ENCODE measurements at places on chromosomes 3 and 15. TPM values are rescaled to one million over a fixed set of nuclear protein-coding genes. Genes with fewer than 3 reads are reported as not detected.
A peak's percentile ranks its signal among the peaks of the same experiment; 100 is the strongest.

- DNase-seq: peak; percentile 48
Measured at GRCh38 chr3:122937745-122938144, 89.8 kb downstream of the SEMA5B start.

DNA sequence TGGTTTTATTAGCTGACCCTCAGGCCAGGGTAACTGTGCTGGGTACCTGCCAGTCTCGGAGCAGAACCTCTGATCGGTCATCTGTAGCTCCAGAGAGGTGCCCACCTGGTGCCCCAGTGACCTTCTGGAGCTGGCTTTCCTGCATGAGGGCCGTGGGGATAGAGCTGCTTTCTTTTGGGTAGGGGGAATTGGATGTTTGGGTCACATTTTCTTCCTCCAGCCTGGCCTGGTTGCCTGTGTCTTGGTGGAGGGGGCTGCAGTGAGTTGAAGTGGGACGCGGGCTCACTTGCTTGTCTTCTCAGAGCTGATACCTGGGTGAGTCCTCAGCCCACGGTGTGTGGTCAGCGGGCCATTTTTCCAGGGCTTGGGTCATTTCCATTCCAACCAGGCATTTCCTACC is 2.6 kb downstream of the ZNF710 start:
- DNase-seq: no peak

DNA sequence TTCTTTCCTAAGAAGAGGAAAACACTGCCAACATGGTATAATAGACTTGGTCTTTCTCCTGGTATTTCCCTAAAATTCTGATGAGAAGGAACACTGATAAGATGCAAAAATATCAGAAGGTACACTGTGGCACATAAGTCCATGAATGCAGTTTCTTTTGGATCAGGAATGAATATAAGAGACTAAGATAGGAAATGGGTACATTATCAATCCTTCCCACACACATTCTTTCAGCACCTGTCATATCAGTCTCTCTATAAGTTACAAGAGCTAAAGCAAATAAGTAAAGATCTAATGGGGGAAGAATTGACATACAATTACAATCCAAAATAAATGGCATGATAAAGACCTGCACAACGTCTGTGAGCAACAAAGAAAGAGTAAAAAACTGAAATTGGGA is 1101.0 kb downstream of the ROBO2 start:
- no peak for DNase-seq

GRCh38 chr3:5567113-5567512 is 379.6 kb downstream of the EDEM1 start:
- no peak for DNase-seq

DNA sequence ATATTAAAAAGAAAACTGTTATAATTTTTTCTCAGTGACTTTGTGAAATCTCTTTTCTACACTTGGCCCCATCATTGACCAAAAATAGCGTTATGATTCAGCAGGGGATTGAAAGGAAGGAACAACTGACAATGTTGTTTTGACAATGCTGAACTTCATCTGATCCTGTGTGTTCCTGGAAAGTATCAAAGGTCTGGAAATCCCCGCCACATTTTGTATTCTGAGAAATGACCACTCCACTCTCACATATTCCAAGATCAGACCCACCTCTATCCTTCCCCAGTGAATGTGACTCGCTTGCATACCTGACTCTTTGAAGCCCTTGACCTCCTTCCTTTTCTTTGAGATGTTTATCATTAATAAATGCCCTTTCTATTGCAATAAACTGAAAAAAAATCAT is 9.7 kb upstream of the RIOX2 start:
- DNase-seq: no peak

Gene TMEM266
- total RNA-seq: 1.7 TPM

Gene SMARCC1
- total RNA-seq: 82.9 TPM

Gene ITIH1
- total RNA-seq: 0.92 TPM

DNA sequence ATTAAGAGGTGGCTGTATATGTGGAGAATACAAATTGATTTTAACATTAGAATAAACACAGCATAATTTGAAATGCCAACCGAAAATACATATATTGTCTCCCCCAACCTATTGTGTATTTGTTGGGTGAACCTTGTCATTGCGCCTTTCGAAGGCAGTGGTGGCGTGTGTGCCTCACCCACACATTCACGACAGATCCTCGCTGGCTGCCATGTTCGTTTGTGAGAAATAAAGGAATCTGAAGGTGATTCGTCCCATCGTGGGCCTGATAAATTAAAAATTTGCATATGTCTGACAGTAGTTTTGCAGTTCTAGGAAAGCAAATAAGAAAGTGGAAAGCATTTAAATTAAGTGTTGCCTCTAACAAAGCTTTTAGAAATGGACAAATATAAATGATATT is 222.8 kb upstream of the TOPAZ1 start:
- no peak for DNase-seq

DNA sequence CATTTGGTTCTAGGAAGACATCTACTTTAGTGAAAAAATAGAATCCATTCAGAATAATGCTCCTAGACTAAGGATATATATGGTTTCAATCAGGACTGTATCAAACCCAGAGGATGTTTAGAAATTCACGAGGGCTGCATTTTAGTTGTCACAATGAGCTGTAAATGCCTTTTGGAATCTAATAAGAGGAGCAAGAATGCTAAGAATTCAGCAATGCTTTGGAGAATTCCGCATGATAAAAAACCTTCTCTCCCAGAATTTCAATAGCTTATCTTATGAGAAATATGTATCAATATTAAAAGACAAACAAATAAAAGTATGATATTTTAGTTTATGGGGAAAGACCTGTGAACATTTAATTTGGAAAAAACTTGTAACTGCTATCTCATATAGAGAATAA is 885.1 kb downstream of the ZPLD1 start:
- DNase-seq: no peak

Gene PROS1
- total RNA-seq: 30.1 TPM

DNA sequence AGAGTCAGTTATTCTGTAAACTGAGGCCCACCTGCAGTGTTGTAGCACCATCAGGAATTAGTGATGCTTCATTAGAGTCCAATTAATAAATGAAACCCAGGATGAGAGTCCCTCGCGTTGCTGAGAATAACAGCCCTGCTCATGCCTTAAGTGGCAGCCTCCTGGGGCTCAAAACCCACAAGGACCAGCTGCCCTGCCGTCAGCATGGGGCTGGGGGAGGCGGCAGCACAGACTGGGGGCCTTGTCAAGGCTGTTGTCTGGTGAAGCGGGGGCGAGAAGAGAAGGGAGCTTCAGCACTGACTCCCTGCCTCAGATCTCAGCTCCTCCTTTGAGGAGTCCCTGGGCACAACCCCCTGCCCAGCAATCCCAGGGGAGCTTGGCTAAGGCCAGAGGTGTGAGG is 21.0 kb downstream of the CCDC33 start:
- no peak for DNase-seq

DNA sequence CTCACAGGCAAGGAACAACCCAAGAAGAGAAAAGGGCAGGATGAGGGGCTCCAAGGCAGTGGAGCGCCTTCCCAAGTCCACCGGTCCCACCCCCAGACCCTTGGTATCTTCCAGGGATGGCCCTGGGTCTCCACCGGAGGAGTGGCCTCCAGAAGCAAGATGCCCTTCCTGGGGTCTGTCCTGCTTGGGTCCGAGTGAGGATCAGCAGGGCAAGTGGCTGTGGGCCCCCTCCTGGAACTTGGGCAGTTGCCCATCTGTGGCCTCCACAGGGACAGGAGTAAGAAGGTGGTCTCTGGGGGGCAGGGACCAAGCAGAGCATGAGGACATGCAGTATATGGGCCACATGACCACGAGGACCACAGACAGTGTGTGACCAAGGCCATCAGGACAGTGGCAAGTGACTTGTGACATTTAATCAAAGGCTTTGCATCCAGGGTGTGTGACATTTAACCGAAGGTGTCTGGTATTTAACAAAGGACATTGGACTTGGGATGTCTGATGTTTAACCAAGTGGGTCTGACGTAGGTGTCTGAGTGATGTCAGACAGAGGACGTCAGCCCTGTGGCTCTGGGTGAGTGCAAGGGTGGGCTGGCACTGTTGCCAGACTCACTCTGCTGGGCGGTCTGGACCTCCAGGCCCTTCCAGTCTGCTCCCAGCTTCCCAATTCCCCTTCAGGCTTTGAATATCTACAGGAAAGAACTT is 34.7 kb downstream of the SCN5A start:
- peak; percentile 54 for DNase-seq

DNA sequence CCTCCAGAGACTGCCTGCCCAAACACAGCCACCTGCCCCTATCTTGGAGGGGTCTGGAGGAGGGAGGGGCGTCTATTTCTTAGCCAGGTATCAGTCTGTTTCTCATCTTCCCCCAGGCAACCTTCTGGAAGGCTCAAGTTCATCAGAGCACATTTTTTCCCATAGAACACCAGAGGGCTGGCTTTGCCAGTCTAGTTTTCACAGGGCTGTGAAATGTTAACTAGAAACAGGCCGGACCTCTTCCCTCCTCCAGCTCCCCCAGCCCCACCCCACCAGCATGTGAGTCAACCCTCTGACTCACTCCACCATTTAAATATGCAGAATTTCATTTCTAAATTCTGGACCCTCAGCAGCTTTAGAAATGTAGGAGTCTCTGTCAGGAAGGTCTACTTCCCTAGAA is 66.9 kb downstream of the SLCO2A1 start:
- DNase-seq: peak; percentile 25

DNA sequence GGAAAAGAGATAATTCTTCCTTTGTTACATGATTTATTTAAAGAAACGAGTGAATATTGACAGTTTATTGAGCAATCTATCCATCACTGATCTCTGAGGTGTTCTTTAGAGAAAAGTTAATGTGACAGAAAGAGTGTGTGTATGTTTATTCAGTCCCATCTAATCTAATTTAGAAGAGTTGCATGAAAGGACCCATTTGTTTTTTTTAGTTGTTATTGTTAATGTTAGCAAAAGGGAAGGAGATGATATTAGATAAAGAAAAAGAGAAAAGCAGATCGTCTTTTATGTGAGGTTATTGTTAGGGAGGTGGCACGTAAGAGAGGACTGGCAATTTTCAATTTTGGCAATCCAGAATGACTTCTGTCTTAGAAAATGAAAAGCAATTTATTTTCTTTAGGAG is 46.5 kb downstream of the NMD3 start:
- DNase-seq: no peak

- DNase-seq: no peak
Measured at GRCh38 chr3:117611211-117611610, 901.6 kb downstream of the TUSC7 start.

DNA sequence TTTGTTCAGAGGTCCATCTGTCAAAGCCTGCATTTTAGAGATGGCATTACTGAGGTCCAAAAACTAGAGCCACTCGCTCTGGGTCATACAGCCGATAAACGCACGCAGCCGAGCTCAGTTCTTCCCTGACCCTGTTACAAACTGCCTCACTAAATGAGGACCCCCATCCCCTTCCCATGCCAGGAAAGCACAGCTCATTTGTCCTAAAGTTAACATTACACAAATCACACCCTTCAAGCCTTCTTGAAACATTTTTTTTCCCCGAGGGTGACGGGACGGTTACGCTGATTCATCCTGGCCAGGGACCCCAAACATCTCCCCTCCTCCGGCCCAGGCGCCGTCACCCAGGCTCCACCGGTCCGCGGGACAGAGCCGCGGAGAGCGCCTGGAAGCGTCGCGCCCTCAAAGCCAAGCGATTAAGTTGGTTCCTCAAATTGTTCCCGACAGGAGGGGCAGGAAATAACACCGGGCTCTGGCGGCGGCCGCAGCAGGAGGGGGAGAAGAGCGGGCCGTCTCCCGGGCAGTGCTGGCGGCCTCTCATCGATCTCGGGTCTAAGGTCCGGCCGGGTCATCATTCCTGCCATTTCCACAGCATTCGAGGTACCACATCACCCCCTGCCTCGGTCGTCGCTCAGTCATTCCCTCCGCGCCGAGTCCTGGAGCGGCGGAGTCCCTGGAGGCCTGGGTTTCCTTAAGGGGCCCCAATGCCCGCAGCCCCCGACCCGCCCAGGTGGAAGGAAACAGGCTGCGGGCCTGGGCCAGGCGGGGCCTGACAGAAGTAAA is 619 bp upstream of the CMTM8 start:
- peak; percentile 78 for DNase-seq

- DNase-seq: peak; percentile 56
Measured at GRCh38 chr3:52119099-52119498, 35.1 kb downstream of the POC1A start.

DNA sequence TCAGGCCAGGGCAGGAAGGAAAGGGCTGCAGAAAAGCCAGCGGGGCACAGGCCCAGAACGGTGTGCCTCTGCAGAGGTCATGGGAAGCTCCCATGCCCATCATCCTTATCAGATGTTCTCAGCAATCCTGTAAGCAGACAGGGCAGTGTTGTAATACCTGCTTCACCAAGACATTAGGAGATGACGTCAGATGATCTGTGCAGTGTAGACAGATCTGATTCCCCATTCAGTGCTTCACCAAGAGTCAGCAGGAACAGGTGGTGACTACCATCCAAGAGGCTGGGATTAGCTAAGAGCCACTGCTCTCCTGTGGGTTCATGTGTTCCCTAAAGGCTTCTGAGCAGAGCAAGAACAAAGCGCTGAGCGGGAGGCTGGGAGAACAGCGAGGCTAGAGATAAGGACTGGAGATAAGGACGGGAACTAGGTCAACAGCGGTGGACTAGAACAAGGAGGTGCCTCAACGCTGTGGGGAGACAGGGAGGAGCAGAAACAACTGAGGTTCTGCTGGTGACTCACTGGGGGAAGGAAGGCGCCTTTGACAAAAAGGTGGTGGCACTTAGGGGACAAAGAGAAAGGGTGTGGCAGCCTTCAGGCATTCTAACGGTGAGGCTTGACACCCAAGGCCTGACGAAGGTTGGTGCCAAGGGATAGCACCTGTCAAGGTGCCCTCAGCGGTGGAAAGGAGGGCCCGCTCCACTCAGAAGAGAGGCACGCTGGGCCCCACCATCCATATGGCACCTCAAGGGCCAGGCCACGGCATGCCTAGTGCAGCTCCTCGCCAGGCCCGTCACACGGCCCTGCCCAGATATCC is 28.4 kb downstream of the CCDC12 start:
- peak; percentile 82 for DNase-seq

GRCh38 chr3:152350139-152350538 is 81.4 kb downstream of the MBNL1 start:
- DNase-seq: no peak

DNA sequence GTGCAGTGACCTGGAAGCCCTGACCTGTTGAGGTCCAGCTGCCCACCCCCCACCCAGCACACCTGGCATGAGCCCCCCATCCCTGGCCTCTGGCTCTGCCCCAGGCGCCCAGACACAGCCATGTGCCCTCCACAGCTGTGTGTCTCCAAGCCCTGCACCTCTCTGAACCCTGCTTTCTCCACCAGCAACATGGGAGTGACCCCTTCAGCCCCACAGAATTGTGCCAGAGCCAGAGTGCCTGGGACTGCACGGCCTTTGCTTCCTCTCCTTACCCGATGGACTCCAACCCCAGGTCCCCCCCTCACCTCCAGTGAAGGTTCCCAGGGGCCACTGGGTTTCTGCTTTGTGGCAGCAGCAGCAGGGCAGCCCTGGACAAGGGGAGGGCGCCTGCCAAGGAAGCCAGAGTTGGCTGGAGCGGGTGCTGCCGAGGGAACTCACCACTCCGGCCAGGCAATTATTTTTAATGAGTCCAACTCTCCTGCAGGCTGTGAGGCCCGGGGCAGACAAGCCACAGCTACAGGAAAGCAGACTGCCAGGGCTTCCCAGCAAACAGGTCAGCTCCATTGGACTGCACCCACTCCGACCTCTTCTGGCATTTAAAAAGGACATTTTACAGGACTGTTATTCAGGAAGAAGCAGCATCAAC is 24.1 kb downstream of the PRR20G start:
- DNase-seq: no peak

GRCh38 chr3:190909908-190910307 is 47.4 kb upstream of the GMNC start:
- DNase-seq: no peak

- no peak for DNase-seq
Measured at GRCh38 chr15:81115054-81115939, 18.8 kb upstream of the CFAP161 start.

- no peak for DNase-seq
Measured at GRCh38 chr3:14298442-14298841, 104.0 kb upstream of the SLC6A6 start.
